ENCODE measurements at places on chromosomes 3 and 15.

DNA sequence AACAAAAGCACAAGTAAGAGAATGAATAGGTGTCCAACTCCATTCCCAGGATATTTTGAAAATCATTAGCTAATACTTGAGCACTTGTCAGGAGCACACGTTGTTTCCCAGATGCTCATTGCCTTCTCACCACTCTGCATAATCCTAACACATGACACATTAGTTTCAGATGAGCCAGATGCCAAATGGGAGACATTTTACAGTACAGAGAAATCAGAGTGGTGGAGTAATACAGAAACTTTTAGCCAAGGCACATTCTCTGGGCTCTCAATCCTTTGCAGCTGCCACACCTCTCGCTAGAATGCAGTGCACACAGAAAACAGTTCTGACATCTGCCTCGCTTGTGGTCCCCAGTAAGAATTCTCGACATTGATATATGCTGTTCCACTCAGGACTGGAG, 76.6 kb downstream of the P3H2 start:
- no peak for DNase-seq

GRCh38 chr3:157257101-157257500, 97.2 kb upstream of the CCNL1 start:
- no peak for DNase-seq

GRCh38 chr3:16888785-16889607, 4.2 kb downstream of the PLCL2 start:
- DNase-seq = no peak

- no peak for DNase-seq
Measured at GRCh38 chr3:182618981-182619591, 174.2 kb upstream of the ATP11B start.

DNA sequence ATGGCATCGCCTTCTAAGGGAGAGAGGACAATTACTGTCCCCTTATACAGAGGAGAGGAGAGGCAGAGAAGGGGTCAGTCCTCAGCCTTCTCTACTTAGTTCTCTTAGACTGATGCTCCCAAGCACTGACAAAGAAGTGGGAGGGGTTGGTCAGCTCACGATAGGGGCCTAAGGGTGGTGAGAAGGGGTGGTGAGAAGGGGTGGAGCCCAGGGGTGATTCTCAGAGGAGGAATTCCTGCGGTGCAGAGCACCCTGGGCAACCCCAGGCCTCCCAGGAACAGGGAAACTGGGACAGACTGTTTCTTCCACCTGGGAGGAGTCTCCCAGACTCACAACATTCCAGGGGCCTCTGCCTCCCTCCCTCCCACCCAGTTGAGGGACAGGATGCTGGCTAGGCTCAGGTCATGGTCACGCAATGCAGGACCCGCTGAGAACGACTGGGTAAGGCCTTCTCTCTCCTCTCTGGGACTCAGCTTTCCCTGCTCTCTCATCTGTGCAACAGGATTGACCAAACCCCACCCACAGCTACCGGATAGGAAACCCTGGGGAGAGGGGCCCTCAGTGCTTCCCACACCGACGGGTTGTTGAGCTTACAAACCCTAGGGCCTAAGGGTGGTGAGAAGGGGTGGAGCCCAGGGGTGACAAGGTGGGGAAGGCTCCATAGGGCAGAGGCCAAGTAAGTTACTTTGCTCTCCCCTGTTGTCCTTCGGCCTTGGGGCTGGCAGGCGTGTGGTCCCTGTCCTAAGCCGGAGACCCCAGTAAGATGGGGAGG, 1.5 kb downstream of the TPRA1 start:
- DNase-seq = no peak

- no peak for DNase-seq
Measured at GRCh38 chr3:39255503-39256325, 24.1 kb downstream of the CX3CR1 start.

DNA sequence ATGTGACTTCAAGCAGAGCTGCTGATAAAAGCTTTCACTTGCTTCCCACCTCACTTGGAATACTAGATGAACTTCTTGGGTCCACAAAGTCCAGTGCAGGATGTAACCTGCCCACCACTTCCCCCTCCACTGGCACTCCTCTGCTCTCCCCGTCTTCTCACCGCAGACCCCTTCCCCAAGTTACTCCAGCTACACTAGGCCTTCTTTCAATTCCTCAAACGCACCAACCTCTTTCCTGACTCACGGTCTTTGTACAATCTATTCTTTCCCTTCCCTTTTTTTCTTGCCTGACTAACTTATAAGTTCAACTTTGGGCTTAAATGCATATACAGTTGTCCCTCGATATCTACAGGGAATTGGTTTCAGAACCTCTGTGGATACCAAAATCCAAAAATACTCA, 5.2 kb upstream of the ATP13A3 start:
- no peak for DNase-seq

DNA sequence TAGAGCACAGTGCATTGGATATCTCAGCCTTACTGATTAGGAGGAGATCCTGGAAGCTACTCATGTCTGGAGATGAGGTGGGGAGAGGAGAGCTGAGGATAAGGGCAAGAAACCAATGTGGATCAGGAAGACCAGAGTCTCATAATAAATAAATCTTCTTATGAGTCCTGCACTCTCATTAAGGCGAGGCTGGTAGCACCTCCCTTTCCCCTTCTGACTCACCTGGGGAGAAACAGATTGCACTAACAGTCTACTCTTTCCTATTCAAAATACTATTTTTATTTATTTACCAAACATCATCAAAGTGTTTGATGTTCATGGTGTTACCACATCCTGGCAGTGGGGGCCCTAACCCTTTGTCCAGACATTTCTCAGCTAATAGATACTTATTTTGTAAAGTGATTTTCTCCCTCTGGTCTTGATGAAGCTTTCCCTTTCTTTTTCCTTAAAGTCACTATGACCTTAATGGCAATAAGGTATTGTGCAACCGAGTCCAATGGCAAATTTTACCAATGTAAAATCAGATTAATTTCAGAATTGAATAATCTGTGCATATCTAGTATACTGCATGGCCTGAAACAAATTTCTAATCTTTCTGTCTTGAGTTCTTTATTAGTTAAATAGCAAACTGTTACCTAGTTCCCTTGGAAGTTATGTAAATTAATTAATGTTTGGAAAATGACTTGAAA, 81.1 kb downstream of the IQCH start:
- no peak for DNase-seq

DNA sequence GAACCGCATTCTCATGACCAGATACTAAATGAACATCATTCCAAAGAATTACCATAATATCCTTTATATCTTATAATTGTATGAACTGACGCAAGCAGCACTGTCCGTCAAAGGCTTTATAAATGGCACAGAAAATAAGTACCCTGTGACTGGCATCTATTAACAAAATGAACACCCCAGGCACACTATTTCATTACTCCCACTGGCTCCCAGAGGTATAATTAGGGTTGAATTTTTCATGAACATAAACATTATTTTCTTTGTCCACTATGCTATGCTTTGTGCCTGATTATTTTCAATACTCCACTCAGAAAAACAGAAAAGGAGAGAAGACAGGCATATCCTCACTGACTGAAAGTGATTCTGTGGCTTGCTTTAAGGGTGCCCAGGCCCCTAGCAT, 71.1 kb downstream of the LYZL4 start:
- no peak for DNase-seq

DNA sequence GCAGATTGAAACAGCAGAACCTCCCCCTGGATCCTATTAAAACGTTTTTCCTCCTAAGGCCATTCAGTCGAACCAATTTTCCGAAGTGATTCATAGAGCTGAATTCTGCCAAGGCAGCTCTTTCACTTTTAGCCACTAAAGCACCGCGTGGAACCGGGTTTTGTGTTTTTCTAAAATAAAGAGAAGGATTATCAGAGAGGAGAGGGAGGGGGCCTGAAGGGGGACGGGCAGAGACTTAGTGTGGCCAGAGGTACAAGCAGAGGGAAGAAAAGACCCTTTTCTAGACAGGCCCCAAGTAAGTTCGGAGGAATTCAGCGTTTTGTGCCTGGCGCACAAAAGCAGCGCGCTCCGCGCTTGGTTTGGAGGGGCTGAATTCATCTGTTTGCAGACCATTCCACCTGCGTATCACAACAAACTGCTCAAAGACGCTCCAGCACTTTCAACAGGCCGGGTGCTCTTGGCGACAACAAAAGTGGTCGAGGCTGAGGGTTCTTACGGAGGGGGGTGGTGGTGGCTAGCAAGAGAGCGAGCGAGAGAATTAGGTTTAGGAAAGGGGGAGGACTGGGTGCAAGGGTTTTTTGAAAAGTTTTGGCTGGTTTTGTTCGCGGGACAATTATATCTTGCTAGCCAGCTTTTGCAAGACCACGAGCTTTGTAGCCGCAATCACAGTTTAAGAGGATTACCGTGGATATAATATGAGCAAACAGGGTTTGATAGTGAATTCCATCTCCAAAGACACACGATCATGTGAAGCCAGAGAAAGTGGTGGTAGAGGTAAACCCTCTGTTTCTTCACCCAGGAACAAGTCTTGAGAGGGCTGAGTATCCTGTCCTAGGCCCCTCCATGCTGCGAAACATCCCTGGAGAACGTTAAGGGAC, 1.2 kb upstream of the FEZF2 start:
- no peak for DNase-seq

- no peak for DNase-seq
Measured at GRCh38 chr3:194269610-194270145, 81.5 kb downstream of the CPN2 start.

DNA sequence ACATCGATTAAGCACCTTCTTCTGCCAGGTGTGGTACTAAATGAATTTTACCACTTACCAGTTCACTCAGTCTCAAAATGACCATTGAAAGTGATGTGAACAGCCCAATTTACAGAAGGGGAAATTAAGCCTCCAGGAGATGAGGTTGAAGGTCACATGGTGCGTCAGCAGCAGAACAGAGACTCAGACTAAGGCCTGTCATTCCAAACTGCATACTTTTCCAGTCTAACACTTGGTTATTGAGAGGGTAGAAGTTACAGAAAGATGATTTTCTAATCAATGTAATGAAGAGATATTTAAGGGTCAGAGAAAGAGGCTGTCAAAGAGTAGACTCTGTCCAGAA, 68.4 kb downstream of the TTC23 start:
- DNase-seq = no peak

- no peak for DNase-seq
Measured at GRCh38 chr3:30658328-30659052, 52.1 kb downstream of the TGFBR2 start.

GRCh38 chr3:42590989-42591756, 513 bp downstream of the SS18L2 start:
- no peak for DNase-seq

- DNase-seq = no peak
Measured at GRCh38 chr15:85507114-85507513, 126.7 kb downstream of the AKAP13 start.

GRCh38 chr15:63900306-63900705, 66.6 kb upstream of the HERC1 start:
- DNase-seq = no peak

GRCh38 chr3:178538056-178538455, 1.8 kb downstream of the KCNMB2 start:
- no peak for DNase-seq

GRCh38 chr3:110493438-110494092, 578.1 kb upstream of the NECTIN3 start:
- DNase-seq = no peak

- no peak for DNase-seq
Measured at GRCh38 chr15:31128919-31129768, 27.6 kb upstream of the TRPM1 start.

- no peak for DNase-seq
Measured at GRCh38 chr3:145953316-145953715, 207.7 kb downstream of the PLOD2 start.

GRCh38 chr3:69724722-69725435, 14.4 kb upstream of the MITF start:
- DNase-seq = no peak

DNA sequence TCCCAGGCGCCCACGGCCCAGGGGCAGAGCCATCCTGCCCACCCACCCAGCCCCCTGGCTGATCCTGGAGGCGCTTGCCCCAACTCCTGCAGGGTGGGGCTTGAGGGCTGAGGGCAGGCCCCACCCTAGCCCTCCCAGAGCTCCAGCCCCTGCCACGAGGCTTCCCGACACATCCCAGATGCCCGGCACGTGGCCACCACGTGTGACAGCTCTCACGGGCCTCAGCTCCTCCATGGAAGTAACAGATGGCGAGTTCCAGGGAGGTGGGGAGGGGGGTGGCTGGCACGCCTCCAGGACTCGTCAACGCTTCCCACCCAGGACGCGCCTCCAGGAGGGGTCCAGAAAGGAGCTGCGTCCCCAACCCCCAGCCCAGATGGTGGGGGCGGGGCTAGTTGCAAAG, 29.1 kb downstream of the PLXND1 start:
- DNase-seq = no peak

DNA sequence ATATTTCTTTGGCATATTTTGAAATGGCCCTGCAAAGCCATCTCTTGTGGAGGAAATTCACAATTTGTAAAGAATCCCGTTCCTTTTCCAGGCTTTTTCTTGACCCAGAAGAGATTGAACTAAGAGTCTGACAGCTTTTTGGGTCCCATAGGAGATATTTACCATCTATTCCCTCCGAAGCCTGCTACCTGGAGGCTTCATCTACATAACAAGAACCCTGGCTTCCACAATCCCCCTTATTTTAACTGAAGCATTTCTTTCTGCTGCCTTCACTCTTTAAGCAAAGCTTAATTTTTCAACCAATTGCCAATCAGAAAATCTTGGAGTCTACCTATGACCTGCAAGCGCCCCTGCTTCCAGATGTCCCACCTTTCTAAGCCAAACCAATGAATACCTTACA, 248.1 kb upstream of the GADL1 start:
- no peak for DNase-seq

- no peak for DNase-seq
Measured at GRCh38 chr3:172261054-172261453, 187.2 kb downstream of the GHSR start.

- DNase-seq = no peak
Measured at GRCh38 chr3:55724821-55725220, 237.7 kb upstream of the WNT5A start.

DNA sequence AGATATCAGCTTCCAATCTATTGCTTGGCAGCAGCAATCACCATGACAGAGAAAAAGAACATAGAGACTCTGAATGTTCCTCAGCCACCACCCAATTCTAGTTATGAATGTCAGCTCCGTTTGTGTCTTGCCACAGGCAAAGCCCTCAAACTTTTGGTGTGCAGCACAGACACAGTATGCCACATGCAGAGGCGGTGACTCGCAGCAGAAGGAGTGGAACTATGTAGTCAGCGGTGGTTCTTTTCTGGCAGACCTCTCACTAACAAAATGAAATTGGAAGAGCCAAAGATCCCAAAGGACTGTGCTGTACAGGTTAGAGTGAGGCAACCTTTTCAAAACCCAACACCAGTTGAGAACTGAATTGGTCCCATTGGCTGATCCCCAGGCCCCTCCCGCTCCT, 220.9 kb downstream of the SLC9A9 start:
- no peak for DNase-seq

DNA sequence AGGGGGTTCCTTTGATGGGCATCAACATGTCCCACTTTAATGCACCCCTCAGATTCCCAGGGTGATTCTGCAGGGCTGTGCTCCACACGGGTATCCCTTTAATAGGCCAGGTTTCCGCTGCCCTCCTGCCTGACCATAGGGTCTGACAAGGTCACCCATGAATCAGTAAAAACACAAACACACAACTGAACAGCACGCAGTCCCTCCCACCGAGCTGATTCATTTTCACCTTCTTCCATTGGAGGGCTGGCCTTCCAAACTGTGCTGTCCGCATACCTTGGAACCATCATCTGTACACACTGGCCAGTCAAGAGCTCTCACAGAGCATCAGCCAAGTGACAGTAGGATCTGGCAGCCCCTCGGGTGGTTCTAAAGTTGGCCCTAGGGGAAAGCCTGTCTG, 93.7 kb downstream of the FBLN2 start:
- DNase-seq = no peak

All from NT2/D1 (cell line).